Activated CD8-positive, alpha-beta memory T cell treated with anti-CD3 and anti-CD28 coated beads, Interleukin-2, amount 10 ng/mL, durations not matched to agents 7 days and 5 days (primary cell): ENCODE measurements at places on chromosomes 2 and 18.

DNA sequence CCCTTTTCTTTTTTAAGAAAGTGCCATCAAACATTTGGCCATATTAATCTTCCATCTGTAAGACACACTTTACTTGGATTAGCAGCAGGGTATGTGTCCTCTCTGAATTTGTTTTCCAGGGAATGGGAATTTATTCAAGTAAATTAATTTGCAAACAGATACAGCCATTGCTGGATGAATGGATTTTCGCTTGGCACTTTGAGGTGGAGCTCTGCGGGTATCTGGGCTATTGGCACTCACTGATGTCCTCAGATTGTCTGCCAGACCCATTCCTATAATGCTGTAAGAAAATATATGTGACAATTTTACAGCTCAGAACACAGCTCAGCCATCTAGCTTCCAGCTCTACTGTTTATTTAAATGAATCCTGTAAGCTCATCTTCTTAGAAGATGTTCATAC is 201.2 kb upstream of the CDH20 start:
- no peak for DNase-seq

DNA sequence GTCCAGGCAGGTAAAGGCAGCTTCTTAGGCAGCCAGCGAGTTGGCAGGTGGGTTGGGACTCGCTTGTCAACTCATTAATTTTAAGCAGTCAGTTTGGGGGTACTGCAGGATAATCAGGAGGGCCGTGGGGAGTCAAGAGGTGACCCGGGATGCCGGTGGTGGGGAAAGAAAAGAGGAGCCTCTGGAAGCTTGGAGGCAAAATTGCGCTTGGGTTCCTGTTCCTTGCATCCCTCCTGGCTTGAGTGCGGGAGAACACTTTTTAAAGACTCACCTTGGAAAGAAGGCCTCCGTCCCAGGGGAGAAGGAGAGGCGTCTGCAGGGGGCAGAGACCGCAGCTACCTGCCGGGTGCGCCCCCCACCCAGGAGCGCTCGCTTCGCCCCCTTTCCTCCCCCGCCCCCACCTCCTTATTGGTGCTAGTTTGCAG is at the start of gene KCNJ3:
TSS of gene KCNJ3 (plus strand) at position 400 of the 425 bp plus-strand sequence. CDS start 81 bp downstream, outside the sequence.
- no peak for DNase-seq

DNA sequence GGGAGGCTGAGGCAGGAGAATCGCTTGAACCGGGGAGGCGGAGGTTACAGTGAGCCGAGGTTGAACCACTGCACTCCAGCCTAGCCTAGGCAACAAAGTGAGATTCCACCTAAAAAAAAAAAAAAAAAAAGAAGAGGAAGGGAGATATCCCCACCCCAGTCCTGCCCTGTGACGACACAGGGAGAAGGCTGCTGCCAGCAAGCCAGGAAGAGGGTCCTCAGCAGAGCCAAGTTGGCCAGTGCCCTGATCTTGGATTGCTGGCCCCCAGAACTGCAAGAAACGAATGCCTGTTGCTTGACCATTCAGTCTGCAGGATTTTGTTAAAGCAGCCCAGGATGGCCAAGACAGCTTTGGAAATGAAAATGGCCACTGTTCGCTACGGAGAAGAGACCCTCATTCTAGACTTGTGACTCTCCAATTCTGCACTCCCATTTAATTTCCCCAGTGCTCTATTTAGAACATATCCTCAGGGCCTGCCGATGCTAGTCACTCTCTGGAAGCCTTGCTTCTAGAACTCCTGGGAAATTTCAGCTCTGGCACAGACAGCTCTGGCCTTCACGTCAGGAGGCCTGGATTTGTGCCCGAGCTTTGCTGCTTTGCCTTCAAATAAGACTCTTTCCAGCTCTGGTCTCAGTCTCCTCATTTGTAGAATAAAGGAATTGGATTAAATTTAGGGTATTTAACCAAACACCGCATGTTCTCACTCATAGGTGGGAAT is 15.7 kb upstream of the AMMECR1L start:
- DNase-seq = no peak

DNA sequence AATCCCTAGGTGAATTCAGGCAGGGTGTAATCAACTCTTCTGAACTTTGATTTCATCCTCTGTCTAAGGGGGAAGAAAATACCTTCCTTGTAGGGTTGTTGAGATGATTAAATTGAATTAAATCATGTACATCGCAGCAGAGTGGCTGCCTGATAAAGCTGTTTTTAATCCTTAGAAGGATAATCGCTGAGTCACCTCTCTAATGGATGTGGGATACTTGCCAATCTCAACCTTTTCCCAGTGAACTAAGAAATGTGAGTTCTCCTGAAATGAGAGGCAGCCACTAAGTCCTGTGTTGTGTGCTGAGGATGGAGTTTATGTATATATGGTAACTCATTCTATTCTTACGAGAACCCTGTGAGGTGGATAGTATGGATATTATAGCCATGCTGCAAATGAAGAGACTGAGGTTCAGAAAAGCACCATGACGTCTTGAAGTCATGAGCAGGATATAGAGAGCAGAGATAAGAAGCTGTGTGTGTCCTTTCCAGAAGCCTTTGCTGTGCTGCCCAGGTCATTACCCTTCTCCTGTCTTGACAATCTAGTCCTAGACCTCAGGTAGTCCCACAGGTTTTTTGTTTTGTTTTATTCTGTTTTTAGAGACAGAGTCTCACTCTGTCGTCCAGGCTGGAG is 93.3 kb downstream of the HNRNPLL start:
- no peak for DNase-seq

DNA sequence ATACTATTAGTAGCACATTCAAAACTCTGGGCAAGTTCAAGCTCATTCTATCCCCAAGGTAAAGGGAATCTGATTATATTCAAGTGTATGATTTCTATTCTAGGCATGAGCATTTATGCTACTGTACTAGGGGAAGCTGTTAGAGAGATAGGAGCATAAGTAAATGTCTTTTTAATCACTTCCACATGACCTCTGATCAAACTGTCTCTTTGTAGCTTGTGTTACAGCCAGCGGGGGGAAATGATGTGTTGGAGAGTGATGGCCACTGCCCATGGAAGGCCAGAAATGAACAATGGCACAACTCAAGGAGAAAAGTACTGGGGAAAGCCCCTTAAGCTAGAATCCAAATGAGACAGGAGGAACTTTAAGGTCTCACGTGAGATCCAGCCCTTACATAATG is 894.9 kb upstream of the CDH2 start:
- no peak for DNase-seq

GRCh38 chr2:68487773-68488355 is 20.5 kb downstream of the APLF start:
- DNase-seq = no peak
